ENCODE measurements at places on chromosomes 7 and 10.

GRCh38 chr10:29223326-29223725 is 65.5 kb upstream of the LYZL1 start:
- no peak overlapping the region for H3K4me3 ChIP-seq
- no peak for DNase-seq
- H3K36me3 ChIP-seq, result no peaks in the 10 kb centered on the region
- H3K27me3 ChIP-seq, result no peaks in the 10 kb centered on the region
- peaks cover 12% of the 10 kb centered on the region for H3K4me1 ChIP-seq

- no peak overlapping the region for H3K4me3 ChIP-seq
- H3K4me1 ChIP-seq, result peaks cover 8% of the 10 kb centered on the region
- H3K27ac ChIP-seq, result no peak overlapping the region
- no peak for DNase-seq
These were observed 114.2 kb downstream of the EGFR start for GRCh38 chr7:55132890-55133551.

DNA sequence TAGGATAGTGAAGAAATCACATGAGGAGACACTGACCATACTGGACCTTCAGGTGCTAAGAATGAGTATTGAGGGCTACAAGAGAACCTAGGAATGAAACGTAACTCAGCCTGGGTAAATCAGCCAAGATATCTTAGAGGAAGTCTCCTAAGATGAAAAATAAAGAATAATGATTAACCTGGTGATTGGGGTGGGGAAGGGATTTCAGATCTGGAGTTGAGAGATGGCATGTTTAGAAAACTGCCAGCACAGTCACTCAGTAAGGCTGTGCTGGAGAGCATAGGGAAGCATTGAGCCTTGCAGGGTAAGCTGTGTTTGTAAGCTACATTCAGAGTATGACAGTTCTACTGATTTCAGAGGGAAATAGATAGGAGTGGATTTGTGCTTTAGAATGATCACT is 1.9 kb upstream of the MALRD1 start:
- no peak overlapping the region for H3K27ac ChIP-seq
- H3K27me3 ChIP-seq, result no peaks in the 10 kb centered on the region
- no peaks in the 10 kb centered on the region for H3K4me1 ChIP-seq
- DNase-seq, result no peak
- no peaks in the 10 kb centered on the region for H3K36me3 ChIP-seq

DNA sequence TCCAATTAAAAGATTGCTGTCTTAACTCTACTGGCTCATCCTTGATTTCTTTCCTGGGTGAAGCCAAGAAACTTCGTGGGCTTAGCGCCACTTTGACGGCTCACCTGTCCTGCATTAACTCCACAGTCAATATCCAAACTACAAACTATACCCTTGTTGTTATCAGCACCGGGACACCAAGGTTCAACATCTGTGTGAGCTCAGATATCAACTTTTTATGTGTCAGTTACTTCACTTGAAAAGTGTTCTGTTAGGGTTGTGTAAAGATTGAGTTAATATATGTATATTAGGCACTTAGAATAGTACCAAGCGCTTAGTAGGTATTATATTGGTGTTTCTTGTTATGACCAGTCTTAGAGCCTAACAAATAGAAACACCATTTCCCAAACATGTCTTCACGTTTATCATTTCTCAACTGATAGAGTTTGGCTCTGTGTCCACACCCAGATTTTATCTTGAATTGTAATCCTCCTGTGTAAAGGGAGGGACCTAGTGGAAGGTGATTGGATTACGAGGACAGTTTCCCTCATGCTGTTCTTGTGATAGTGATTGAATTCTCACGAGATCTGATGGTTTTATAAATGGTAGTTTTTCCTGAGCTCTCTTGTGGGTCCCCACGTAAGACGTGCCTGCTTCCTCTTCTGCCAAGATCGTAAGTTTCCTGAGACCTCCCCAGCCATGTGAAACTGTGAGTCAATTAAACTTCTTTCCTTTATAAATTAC is 19.0 kb upstream of the ST8SIA6 start:
- no peaks in the 10 kb centered on the region for H3K27me3 ChIP-seq
- peaks cover 5% of the 10 kb centered on the region for H3K36me3 ChIP-seq
- DNase-seq, result no peak
- no peak overlapping the region for H3K4me3 ChIP-seq
- H3K27ac ChIP-seq, result no peak overlapping the region

Data from endothelial cell (in vitro differentiated cells).